Upper lobe of left lung (tissue), 6 donors: ENCODE measurements at places on chromosomes 13 and 19.
A peak's percentile ranks its signal among the peaks of the same experiment; 100 is the strongest.

GRCh38 chr13:80783926-80784565 lies 443.1 kb upstream of the SPRY2 start:
- no peak for DNase-seq

DNA sequence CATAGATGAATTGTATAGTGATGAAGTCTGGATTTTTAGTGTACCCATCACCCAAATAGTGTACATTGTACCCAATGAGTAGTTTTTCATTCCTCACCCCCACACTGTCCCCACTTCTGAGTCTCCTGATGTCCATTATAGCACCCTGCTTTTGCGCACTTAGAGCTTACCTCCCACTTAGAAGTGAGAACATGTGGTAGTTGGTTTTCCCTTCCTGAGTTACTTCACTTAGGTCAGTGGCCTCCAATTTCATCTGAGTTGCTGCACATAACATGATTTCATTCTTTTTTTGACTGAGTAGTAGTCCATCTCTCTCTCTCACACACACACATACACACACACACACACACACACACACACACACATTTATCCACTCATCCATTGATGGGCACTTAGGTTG lies 43.2 kb upstream of the ALOX5AP start:
- no peak for DNase-seq

DNA sequence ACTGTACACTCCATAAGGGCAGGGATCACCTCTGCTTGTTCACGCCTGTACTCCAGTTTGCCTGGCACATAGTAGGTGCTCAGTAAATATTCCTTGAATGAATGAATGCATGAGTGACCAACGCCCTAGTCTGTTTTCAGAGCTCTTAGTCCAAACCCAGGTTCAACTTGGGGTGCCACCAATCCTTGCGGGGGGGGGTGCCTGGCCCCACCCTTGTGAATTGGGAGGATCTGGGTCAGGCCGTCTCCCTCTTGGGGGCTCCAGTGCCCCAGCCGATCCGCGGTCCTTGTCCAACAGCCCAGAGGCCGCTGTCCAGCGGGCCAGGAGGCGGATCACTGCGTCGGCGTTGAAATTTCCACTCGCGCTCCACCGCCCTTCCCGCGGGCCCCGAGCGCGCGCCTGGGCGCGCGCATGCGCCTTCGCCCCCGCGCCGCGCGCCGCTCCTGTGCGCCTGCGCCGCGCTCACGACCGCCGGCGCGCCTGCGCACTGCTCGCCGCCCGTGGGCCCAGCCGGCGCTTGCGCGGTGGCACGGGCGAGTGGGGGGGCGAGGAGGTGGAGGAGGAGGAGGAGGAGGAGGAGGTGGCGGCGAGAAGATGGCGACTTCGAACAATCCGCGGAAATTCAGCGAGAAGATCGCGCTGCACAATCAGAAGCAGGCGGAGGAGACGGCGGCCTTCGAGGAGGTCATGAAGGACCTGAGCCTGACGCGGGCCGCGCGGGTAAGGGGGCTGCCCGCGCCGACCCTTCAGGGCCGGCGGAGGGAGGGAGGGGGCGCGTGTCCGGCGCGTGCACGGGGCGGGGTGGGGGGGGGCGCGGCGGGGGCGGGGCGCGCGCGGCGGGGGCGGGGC lies at the start of gene CRTC1:
Gene CRTC1, plus strand, starts transcription at position 572 of the 849 bp plus-strand sequence. Its CDS starts 23 bp downstream, at position 595.
- peak; percentile 79 for DNase-seq

DNA sequence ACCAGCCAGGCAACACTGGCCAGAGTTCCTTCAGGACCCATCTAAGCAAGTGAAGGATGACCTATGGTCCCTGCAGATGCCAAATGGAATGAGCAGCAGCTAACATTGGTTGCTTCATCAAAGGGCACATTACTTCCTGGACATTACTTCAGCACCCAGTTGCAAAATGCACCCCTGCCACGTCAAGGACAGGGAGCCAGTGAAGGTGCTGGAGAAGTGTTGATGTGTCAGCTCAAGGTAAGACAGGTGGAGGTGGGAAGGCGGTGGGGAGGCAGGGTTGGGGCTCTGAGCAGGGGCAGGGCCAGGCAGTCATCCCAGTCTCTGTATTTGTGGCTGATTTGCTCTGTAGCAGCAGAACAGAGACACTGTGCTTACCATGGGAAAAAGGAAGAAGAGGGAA lies 14.6 kb downstream of the CSNK1A1L start:
- DNase-seq: peak; percentile 44

GRCh38 chr13:23268441-23268840 lies 87.7 kb downstream of the SGCG start:
- no peak for DNase-seq

DNA sequence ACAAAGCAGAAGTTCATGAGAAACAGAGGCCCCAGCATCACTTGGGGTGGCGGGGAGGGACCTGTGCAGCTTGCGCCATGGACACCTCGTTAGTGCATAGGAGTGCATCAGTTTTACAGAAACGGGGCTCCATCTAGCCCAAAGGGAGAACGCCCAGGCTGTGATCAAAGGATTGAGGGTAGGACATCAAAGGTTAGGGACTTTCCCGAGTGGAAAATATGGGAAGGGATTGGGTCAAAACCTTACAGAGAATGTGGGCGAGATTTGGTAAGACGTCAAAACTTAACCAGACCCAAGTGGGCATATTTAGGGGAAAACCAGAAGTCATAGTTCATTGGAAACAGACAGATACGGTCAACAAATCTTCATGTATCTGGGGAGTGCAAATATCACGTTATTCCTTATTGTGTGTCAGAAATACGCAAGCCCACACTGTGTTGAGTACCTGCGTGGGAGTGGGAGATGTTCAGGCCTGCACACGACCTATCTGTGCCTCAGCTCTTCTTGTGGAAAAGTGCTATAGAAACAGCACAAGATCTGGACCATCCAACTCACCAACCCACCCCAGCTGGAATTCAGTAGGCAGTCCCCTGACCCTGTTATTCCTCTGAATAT lies 9.4 kb upstream of the GRAMD1A start:
- DNase-seq: no peak

DNA sequence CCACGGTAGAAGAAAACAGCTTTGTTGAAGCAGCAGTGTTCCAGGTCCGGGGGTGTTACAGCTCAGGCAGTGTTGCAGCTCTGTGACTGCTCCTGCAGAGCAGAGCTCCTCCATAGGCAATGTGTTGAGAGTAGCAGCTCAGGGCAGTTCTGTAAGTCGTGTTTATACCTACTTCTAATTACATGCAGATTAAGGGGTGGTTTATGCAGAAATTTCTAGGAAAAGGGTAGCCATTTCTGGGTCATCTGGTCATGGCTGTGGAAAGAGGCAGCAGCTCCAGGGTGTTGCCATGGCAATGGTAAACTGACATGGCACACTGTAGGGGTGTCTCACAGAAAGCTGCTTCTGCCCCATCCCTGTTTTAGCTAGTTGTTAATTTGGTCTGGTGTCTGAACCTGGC lies 316.4 kb downstream of the GPC5 start:
- no peak for DNase-seq

GRCh38 chr13:27267596-27267995 lies 3.0 kb upstream of the RASL11A start:
- no peak for DNase-seq

- DNase-seq: no peak
Measured at GRCh38 chr19:16849168-16849567, 20.0 kb downstream of the SIN3B start.

DNA sequence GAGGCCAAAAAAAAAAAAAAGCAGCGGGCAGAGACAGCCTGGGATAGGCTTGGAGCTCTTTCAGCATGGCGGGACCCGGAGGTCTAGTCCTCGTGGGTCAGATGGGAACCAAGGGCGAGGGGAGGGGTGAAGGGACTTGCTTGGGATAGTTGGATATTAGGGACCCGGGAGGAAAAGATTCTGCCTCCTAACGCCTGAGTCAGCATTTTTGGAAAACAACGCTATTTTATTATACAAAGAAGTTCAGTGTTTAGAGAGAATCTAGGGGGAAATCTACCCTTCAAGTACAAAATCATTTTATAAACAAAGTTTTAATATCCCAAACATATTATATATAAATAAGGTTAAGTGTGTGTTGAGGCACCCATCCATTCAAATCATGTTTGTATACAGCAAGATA lies 156.7 kb downstream of the ZNF536 start:
- no peak for DNase-seq

DNA sequence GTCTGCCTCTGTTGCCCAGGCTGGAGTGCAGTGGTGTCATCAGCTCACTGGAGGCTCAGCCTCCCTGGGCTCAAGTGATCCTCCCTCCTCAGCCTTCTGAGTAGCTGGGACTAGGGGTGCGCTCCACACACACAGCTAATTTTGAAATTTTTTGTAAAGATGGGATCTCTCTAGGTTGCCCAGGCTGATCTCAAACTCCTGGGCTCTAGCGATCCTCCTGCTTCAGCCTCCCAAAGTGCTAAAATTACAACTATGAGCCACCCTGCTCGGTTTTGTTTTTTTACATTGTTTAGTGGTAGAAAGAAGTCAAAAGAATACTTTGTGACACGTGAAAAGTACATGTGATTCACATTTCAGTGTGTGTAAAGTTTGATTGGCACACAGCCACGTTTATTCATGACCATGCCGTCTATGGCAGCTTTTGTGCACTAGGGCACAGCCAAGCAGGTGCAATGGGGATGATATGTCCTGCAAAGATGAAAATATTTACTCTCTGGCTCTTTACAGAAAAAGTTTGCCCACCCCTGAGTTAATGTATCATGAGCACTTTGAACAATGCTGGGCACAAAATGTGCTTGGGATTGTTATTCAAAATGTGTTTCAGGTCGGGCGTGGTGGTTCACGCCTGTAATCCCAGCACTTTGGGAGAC lies 16.2 kb upstream of the NFIC start:
- no peak for DNase-seq
